ENCODE measurements at places on chromosomes 1 and 21.

DNA sequence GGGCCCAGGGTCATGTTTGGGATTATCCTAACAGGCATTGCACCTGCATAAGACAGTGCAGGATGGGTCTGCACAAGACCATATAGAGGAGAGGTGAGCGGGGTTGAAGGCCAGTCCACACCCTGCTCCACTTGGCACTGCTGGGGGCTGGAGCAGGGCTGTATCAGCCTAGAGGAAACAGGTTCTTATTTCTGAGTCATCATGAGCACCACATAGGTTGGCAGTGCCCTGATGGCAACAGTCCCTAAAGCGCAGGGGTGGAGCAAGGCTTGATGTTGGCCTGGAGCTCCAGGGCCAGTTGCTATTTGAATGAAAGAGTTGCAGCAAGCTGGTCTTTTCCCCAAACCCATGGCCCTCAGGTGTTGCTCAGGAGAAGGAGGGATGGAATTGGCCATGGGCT is 29.8 kb upstream of the BMP8B start:
- DNase-seq = no peak

DNA sequence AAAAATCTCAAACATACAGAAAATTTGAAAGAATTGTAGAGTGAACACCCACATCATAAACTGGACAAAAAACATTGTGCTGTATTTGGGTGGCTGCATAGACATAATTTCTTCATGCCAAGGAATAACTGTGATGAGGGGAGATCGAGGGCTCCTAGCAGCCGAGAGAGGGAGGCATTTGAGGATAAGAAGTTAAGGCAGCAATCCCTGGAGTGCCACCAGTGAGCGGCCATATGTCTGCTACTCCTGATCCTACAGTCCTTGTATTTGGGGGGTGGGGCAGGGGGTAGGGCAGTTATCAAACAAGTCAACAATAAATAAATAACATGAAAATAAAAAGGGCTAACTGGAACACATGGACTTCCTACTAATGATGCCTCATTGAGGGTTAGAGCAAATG is 54.5 kb downstream of the ATP5PO start:
- no peak for DNase-seq

DNA sequence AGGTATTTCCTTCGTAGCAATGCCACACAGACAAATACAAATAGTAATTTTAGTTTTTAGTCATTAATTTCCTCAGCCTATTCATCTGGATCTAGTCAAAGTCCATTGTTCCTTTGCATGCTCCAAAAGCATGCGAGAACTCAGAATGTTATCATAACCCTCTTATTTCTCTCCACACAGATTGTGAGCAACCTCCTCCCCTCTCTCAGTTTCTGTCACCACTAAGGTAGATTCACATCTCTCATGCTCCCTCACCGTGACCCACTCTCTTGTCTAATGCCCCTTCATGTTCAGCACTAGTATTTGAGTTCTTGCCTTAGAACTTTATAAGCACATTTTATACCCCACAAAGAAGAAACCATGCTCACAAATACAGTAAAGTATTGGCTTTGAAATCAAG is 582.4 kb downstream of the PLA2G4A start:
- DNase-seq = no peak

DNA sequence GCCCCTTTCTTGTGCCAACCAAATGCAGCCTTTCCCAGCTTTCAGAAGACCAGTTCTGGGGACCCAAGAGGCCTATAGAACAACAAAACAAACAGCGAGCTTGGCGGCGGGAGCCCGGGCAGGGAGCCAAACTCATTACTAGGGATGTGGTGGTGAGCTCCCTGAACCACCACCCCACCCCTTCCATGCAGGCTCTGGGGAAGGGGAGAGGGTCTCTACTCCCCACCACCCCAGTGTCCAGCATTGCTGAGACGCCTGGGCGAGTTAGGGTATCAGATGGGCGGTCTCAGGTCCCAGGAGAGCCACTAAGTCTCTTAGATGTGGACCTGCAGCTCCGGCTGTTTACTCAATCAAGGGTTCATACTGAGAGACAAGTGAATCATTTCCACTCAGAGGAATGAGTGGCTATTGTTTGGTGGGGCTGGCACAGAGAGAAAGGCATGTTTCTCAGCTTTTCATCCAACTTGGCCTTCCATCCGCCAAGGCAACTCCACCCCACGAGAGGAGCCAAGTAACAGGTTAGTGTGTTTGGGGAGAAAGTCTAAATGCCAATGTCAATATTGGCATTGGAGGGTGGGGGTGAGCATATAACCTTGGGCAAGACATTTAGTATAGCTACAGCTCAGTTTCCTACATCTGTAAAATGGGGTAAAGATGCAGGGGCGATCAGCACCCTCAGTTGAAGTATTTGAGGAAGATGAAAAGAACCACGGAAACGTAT is 40.9 kb downstream of the PLXNA2 start:
- peak; percentile 35 for DNase-seq

GRCh38 chr1:17926906-17927305 is 171.8 kb downstream of the ACTL8 start:
- DNase-seq = no peak

DNA sequence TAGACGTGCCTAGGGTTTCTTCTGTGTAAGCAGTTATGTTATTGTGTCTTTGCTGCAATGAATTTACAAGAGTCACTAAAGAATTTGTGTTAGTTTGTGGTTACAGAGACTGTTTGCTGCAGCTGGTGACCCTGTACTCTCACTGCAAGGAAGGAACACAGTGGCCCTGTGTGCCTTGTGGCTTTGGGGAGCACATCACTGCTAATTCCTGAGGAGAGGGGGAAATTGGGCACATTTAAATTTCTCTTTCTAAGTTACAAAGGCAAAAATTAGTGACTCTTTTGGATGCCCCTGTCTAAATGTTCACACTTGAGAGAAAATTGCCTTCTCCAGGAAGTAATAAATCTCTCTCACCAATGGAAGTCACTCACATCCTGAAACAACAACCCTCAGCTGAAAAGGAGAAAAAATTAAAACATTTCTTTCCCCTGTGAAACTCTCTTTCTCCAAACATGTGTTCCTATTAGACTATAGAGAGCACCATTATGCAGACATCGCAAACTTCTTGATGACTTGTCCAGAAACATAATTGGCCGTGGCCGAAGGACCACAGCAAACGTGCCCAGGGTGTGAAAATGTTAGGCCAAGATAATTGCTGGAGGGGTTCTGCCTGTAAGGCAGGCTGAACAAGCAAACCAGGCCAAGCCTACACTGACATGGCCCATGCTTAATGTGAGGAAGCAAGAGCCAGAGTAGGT is 32.3 kb upstream of the SPAG17 start:
- no peak for DNase-seq

GRCh38 chr1:206470692-206471414 is 577 bp downstream of the IKBKE start:
- DNase-seq = no peak

- no peak for DNase-seq
Measured at GRCh38 chr1:175118375-175119367, 51.0 kb downstream of the TNN start.

DNA sequence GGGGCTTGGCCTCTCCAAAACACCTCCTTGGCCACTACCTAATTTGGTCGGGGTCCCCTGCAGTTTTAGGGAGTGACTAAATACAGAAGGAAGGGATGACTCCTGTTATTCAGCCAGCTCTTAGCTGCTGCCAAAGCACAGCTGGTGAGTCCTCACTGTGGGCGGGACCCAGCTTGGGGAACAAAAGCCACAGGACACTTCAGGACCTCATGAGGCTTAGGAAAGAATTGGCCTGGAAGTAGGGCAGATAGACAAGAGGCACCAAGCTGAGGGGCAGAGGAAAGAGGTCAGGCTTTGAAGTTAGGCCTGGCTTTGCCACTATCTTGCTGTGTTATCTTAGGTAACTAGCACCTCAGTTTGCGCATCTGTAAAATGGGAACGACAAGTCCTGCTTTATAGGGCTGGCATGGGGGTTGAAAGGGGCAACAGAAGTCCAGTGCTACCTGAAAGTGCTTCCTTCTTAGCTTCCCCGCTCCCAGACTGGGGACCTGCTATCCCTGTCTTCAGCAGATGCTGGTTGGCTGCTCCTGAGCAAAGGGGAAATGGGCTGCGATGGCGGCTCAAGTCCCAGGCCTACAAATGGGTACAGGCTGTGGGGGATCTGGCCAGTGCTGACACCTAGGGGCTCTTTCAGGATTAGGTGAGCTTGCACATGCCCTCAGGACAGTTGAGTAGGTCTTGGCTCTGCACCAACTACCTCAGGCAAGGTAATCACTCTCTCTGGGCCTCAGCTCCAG is 15.7 kb downstream of the IFI6 start:
- no peak for DNase-seq

- no peak for DNase-seq
Measured at GRCh38 chr1:61580417-61580816, 144.5 kb downstream of the TM2D1 start.

Data from C1 segment of cervical spinal cord (tissue), 14 donors.